ENCODE measurements at places on chromosomes 4 and X.

- no peak for DNase-seq
These were observed 16.6 kb downstream of the CHST7 start for GRCh38 chrX:46589977-46590723.

GRCh38 chr4:177214935-177215334 is 94.7 kb upstream of the NEIL3 start:
- no peak for DNase-seq

GRCh38 chr4:104719539-104720230 is 225.0 kb upstream of the CXXC4 start:
- no peak for DNase-seq

DNA sequence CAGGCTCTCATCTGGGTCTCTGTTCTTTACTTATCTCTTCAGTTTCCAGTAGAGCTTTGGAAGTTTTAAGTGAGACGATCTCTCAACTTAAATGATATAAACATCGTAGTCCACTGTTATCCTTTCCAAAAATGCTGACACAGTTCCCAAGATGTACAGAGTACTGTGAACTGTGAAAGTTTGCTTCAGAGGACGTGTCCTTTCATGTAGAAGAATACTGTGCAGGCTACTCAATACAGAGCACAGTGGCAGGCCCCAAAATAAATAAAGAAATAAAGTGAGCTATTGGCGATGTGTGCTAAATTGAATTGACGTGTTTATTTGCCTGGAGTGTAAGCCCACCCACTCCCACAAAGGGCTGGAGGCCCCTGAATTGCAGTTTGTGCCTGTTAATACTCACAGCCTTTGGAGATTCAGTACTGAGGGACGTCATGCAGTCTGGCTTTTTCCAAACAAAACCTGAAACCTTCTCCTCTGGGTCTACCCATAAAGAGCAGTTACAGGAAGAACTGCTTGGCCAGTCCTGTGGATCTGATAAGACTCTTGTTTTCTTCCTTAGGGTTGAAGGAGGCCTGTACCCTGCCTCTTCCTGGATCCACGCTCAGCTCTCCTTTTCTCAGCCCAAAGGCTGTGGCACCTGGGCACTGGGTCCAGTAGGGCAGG is 66.1 kb downstream of the SOWAHB start:
- no peak for DNase-seq

GRCh38 chrX:18549643-18550042 is 122.3 kb downstream of the RS1 start:
- no peak for DNase-seq

DNA sequence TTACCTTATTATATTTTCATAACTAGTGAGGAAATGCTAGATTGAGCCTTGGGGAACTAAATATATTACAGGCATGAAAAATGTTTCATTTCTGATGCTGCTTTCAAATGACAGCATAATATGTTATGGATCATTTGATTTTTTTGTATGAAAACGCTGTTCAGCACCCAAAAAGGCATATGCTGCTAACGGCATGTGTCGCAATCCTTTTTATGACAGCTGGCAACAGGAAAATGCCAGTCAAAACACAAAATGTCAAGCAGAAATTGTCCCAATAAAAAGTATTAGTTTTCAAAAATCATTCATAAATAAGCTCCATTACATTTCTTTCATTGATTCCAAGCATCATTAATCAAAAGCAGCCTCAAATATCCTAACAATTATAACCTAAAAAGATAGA is 1244.5 kb downstream of the PCDH7 start:
- no peak for DNase-seq

GRCh38 chr4:38529189-38530115 is 134.5 kb upstream of the KLF3 start:
- peak; percentile 20 for DNase-seq

- DNase-seq = no peak
These were observed 19.0 kb downstream of the HADH start for GRCh38 chr4:108008721-108009120.

GRCh38 chrX:106621836-106622235 is 10.1 kb downstream of the RADX start:
- DNase-seq = no peak

DNA sequence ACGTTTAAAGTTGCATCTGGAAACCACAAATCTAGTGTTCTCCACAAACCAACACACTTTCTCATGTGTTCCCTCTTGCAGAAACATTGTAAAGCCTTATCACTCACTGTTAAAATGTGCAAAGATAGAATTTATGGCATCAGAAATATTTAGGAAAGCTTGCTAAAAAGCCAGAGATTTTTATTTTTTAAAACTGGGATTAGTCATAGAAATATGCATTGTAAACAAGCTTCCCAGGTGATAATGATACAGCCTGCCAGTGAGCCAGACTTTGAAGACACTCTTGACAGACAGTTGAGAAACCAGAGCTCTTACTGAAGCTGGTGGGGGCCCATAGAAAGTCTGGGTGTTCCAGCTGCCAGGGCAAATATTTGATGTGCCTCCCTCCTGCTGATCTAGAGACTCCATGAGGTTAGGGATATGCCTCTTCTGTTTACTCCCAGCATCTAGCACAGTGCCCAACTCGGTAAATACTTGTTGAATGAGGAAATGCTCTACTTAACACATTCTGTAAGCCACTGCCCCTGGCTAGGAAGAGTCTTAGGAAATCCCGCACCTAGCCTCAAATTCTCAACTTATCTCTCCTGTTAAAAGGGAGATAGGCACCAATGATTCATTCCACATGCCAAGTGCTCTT is 179.0 kb upstream of the RASGEF1B start:
- DNase-seq = no peak

- no peak for DNase-seq
These were observed 5.7 kb downstream of the SH3BP2 start for GRCh38 chr4:2798399-2799223.
